ENCODE measurements at places on chromosomes 3 and 15. TPM values are rescaled to one million over a fixed set of nuclear protein-coding genes. Genes with fewer than 3 reads are reported as not detected.

- no peak for DNase-seq
Measured at GRCh38 chr3:63654211-63654610, 1.7 kb downstream of the SNTN start.

DNA sequence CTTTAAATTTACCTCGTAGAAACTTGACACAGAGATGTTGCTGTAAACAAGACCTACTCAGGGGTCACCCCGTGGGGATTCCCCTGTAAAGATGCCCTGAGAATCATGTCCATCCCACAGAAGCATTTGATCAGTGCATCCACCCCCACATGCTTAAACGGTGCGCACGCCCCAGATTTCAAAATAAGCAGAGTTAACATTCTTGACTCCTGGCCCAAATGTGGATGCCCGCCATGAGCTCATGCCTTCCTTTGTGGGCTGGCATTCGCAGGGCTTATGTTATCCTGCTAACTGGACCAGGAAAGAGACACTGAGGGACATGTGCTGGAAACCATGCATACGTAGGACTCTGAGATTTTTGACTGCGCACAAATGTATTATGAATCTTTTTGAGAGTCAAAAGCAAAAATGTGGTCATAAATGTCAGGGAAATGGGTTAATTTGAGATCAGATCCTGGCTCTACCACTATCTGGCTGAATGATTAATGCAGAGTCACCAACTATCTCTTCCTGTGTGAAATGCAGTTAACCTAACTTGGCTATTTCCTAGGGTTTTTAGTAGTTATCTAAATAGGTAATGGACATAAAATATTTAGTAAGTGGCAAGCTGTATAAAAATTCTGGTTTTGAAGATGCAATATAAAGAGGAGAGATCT is 9.1 kb upstream of the TP63 start:
- no peak for DNase-seq

- no peak for DNase-seq
Measured at GRCh38 chr3:39347586-39347876, 18.0 kb downstream of the CCR8 start.

DNA sequence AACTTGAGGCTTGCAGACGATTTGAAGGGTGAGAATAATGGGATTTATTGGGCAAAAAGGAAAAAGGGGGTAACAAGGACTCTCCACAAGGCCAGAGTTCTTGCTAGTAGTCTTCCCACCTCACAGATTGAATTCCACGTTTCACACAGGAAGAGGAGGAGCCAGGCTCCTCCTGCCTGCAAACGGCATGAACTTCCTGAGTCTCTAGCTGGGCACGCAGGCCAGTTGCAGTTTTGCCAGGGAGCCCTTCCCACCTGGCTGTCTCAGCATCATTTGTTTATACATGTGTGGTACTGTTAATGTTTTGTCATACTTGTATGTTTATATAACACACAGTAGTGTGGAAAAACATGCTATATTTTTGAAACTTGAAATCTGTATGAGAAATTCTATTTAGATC is 155.0 kb downstream of the NLGN1 start:
- no peak for DNase-seq

GRCh38 chr3:106824856-106825255 is 552.4 kb upstream of the CCDC54 start:
- no peak for DNase-seq

- no peak for DNase-seq
Measured at GRCh38 chr3:12367346-12367745, 78.5 kb downstream of the PPARG start.

DNA sequence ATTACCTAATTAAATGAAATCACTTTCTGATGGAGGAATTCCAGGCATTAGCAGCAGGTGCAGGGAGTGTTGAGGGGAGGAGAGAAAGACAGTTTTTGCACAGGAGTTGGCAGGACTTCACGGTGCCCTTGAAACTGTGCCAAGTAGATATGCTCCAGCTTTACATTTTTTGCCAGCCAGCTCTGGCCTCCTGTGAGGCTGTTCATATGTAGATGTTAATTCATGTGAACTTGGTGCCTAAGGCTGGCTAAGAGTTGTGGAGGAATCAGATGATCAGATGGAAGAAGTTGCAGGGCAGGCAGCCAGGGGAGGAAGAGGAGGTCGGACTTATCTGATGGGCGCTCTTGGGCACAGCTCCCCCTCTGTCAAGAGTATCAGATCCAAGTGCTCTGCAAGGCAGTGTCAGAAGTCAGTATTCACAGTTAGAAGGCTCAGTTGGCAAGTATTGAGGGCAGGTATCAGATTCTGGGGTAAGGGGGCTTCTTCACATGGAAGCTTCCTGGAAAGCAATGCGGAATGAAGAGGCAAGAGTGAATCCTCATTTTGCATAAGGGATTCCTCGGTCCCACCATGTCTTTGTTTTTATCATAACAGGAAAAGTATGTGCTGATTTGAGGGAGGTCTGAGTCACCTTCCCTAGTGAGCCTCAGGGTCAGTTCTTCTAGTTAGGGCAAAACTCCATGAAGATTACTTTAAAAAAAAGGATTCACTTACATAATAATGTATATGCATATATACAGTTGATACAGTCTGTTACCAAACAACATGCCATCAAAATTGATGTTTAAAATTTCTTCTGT is 172.6 kb upstream of the UMPS start:
- DNase-seq: peak; percentile 25

GRCh38 chr3:47261301-47261700 is 21.3 kb downstream of the KIF9 start:
- no peak for DNase-seq

DNA sequence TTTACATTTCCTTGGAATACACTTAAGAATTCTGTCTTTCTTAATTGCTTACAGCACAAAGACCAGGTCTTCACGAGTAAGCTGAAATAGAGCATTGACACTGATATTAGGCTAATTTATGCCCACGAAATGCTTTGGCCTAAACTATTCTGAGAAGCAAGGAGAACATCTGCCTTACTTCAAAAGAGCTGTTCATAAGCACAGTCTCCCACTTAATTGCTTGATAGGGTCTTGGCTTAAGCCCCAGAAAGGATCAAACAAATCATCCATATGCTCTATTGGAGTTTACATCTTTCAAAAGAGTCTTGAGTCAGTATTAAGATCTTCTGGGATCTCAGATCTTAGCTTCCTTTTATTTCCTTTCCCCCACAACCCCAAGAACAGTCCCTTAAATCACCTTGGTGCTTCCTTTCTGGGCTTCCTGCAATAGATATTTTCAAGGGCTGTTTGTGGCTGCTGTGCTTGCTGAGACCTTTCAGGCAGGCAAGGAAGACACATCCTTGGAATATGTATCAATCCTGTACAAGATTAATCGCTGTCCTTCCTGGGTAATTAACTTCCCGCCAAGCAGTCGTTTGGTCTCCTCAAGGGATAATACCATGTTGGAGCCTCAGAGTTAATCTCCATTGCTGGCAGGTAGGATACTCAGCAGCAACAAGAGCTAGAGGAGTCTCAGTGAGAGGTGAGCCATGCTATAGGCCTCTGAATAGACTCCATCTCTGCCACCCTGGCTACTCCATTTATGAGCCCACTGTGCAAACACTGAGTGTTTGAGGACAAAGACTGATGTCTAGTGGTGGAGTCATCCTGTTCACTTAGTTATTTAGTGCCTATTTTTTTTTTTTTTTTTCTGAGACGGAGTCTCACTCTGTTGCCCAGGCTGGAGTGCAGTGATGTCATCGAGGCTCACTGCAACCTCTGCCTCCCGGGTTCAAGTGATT is 37.1 kb downstream of the TMEM158 start:
- no peak for DNase-seq

GRCh38 chr15:31292391-31293015 is 34.1 kb upstream of the KLF13 start:
- peak; percentile 5 for DNase-seq

GRCh38 chr3:152538518-152538917 is 269.8 kb downstream of the MBNL1 start:
- DNase-seq: no peak

DNA sequence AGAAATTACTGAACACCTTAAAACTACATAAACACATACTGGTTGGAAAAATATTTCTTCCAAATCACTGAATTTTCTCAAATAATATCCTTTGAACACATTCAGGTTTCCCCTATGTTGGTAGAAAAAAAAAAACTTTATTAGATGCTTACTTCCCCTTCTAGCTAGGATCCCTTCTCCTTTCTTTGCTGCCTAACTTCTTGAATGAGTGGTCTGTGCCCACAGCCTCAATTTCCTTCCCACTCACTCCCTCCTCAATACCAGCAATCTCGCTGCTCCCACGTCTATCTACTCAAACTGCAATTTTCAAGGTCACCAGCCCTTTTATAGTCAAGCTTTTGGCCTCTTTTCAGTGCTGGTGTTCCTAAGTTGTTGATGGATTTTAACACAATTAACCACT is 8.3 kb downstream of the CD200R1 start:
- DNase-seq: peak; percentile 5

The CYP11A1 gene
- total RNA-seq: 1,082 TPM

The MED12L gene
- 14.1 TPM for total RNA-seq

The FYTTD1 gene
- total RNA-seq: 49.4 TPM

The PRSS50 gene
- not detected for total RNA-seq

The GOLGA6B gene
- 0.11 TPM for total RNA-seq

The CPOX gene
- 14.9 TPM for total RNA-seq

The SLC38A3 gene
- total RNA-seq: 0.61 TPM
